ENCODE measurements at places on chromosomes 13 and 19.

DNA sequence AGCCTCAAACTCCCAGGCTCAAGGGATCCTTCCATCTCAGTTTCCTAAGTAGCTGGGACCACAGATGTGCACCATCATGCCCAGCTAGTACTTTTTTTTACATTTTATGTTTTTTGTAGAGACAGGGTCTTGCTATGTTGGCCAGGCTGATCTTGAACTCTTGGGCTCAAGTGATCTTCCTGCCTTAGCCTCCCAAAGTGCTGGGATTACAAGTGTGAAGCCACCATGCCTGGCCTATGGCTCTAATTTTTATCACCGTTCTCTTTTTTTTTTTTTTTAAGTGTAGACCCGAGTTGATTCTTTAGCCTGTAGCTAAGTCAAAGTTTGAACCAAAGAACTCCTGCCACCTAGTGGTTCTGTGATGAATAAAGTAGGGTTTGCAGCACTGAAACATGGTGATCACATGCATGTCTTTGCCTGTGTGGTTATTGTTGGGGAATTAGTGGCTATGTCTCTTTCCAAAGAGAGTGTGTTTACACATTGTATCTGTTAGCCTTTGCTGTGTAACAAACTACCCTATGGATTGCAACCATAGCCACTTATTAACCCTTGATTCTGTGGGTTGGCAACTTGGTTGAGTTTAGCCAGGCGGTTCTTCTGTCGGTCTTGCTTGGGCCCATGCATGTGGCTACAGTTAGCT lies 11.6 kb downstream of the NFILZ start:
- no peak for DNase-seq

DNA sequence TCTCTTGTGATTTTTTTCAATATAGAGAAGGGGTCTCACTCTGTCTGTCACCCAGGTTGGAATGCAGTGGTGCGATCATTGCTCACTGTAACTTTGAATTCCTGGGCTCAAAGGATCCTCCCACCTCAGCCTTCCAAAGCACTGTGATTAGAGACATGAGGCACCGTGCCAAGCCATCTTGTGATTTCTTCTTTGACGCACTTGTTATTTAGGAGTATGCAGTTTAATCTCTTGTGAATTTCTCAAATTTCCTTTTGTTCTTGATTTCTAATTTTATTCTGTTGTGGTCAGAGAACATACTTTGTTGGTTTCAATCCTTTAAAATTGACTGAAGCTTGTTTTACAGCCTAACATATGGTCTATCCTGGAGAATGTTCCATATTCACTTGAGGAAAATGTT lies 14.5 kb downstream of the IPO5 start:
- DNase-seq, result no peak

DNA sequence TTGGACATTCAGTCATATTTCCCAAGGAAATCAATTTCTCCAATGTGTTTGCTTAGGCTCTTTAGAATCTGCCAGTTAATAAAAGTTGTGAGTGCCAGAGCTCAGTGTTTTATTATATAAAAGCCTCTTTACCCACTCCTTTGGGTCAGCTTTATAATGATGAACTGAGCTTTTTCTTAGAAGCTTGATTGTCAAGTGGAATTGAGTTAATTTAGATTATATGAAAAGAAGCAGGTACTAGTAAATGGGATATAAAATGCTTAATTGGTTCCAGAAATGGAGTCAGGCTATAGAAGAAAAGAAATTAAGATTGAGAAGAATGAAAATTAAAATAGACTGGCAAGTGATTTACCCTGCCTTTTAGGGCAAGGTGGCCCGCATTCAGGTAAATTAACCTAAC lies 363.2 kb downstream of the SLITRK6 start:
- DNase-seq, result no peak

DNA sequence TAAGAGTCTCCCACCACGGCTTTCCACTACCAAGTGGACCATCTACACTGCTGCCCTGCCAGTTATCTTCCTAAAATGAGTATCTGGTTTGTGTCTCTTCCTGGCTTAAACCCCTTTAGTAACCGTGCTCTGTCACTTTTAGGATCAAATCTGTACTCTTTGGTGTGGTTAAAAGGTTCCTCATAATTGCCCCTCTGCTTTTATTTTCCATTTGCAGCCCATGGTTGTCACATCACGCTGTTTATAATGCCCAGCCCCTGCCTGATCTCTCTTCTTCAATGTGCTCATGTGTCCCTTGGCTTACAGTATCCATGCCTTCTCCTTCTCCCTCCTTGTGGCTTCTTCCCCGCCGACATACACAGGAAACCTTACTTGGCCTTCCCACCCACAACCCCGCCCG lies 100.1 kb downstream of the DGKH start:
- no peak for DNase-seq

DNA sequence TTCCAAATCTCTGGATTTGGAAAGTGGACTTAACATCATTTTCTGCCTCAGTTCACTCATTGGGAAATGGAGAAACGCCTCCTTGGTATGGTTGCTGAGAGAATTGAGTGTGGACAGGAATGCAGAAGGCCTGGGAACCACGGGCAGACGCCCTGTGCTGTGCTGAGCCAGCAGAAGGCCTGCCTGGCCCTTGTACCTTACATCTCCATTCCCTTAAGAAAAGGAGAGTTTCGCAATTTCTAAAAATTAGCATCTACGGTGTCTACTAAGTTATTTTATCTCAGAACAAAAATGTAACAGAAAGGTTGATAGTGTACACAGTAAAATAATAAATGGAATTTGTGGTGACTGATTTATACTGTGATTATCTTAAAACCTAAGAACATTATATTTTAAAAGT lies 78.7 kb downstream of the IPO5 start:
- no peak for DNase-seq

DNA sequence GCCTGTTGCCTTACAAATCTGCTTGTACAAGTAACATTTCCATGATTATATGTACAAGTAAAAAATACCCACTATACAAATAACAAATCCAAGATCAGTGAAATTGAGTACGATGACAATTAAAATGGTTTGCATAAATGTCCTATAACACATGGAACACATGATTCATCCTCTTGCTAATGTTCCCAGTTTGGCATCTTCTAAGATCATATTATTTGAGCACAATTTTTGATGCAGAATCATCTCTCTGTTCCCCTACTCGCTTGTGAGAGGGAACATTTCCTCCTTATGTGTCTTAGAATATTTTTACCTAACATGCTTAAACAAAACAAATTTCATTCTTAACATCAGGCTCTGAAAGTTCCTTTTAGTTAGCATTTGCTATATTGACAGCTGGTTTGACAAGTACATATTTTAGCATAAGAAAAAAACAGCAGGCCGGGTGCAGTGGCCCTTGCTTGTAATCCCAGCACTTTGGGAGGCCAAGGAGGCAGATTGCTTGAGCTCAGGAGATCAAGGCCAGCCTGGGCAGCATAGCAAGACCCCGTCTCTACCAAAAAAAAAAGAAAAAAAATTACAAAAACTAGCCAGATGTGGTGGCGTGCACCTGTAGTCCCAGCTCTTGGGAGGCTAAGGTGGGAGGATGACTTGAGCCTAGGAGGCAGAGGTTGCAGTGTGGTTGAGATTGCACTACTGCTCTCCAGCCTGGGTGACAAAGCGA lies 14.2 kb downstream of the ZNF331 start:
- no peak for DNase-seq

DNA sequence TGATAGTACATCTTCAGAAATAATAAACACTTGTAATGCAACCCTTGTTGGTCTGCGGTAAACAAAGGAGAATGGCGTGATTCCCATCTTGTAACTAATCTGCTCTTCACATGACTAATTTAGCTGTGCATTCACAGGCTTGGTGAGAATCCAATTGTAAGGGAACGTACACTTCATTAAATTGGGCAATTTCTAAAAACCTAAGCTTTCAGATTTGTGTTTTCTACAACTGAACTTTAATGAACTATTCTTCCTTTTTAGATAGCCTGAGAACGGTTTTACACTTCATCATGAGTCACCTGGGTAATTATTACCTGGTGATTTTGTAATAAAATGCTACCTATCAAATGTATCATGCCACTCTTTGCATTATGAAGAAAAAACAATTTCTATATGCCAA lies 306.9 kb downstream of the KLF5 start:
- no peak for DNase-seq

GRCh38 chr19:10863107-10863717 lies 8.1 kb upstream of the CARM1 start:
- no peak for DNase-seq

- DNase-seq, result no peak
Measured at GRCh38 chr13:79346300-79346914, 59.6 kb downstream of the RBM26 start.

DNA sequence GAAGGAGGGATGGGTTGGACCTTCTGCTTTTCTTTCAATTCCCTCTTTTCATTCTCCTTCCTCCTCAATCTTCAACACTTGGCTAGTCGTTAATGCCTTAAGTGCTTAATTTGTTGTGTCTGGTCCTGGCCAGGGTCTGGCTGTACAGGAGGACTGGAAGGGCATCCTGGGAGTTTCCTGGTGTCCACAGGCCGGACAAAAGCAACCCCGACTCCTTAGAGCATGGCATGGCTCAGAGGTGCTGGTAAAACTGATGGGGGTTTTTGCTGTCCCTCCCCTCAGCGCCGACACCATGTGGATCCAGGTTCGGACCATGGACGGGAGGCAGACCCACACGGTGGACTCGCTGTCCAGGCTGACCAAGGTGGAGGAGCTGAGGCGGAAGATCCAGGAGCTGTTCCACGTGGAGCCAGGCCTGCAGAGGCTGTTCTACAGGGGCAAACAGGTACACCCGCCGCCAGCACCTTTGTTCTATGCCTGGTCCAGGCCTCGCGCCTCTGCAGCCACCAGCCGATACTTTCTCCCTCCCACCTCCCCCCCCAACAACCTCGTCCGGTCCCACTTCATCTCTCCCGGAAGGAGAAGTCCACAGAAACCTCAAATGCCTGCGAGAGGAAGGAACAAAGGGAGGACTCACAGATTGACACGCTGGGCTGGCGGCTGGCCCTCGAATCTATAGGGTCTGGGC lies 1.4 kb downstream of the UHRF1 start:
- DNase-seq, result no peak

DNA sequence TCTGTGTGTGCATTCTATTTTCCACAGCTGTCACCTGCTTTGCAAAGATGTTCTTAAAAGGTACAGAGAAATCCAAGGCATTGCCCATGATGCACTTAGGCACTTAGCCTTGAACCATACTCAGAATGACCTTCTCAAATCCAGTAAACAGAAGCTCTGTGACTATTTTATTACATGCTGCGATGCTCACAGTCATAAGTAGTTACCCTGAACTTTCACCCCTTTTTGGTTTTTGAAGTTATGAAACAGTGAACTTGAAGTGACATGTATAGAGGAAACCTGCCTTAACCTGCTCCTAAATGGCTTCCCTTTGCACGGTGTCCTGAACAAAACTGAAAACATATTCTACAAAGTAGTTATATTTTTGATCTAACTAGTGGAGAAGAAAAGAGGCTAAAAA lies 100.4 kb downstream of the SLC10A2 start:
- no peak for DNase-seq

DNA sequence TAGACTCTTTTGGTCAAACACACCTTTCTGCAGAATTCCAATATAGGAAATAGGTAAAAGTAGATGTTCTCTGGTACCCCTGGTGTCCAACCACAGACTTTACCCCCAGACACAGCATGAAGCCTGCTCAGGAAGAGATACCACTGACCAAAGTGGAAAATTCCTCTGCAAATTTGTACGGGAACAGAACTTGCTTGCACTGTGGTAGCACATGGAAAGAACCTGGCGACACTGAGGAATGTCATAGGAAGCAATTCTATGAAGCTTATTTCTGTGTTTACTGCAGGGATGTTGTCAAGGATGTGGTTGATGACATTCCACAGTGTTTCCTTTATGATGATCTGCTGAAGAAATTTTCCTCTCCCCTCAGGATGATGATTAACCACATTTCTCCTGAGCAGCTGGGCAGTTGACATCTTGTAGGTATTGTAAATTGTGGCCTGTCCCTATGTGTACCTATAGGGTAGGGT lies 48.9 kb upstream of the TNFSF11 start:
- no peak for DNase-seq

GRCh38 chr13:57969951-57970350 lies 338.4 kb downstream of the PCDH17 start:
- DNase-seq, result no peak

DNA sequence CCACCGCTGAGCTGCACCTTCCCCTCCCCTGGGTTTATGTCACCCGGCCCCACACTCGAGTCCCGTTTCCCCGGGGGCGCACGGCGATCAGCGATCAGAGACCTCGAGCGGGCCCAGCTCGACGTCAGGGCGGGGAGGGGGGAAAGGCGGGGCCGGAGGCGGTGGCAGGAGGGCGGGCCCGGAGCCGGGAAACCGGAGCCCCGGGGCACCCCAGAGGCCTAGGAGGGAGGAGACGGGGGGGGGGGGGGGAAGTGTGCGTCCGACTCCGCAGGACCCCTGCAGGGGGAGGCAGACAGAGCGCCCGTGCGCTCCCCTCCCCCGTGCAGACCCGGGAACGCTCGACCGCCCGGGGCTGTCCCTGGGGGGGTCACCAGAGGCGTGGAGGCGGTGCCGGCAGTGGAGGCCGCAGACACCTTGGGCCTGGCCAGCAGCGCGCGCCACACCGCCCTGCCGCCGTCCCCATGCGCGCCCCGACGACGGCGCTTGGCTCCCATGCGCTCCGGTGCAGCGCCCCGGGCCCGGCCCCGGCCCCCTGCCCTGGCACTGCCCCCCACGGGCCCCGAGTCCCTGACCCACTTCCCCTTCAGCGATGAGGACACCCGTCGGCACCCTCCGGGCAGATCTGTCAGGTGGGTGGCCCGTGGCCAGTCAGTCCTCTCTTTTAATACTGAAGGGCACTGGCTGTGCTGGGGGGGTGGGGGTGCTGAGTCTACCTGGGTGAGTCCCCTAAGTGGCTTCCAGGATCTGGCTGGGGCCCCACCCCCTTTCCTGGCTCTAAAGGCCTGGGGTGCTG lies 11.8 kb downstream of the PDE4A start:
- no peak for DNase-seq
